Stimulated activated CD8-positive, alpha-beta memory T cell treated with anti-CD3 and anti-CD28 coated beads, Interleukin-2, amount 100 ng/mL, for 48 hours (primary cell): ENCODE measurements at places on chromosomes 3 and 15.

DNA sequence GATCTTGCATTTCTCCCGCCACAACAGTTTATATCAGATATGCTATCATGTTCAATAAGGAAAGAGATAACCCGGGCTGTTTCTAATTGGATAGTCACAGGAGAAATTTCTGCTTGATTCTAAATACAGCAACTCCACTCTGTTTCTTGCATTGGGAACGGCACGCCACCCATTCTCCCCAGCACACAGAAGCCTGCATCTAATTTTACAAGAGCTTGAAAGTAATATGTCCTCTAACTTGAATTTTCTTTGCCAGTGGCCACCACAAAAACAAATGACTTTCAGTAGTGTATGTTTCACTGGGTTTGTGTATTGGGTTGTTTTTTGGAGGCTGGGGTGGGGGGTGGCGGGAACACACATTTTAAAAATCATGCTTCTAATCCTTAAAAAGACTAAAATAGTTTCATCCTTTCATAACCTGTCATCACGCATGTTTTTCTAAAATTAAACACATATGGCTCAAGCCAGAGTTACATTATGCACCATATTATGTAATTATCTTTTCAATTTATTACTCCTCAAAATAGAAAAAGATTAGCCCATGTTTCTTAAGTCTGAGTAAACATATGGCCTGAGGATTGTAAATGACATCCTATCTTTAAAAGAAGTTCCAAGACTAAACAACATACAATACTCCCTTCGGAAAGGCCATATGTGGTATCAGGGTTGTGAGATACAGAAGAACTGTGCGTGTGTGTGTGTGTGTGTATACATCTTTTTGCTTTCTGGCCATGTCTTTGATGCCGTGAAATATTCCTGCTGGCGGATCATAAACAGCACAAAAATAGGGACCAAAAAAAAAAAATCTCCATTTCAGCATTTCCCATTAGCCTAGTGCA lies 176.3 kb downstream of the FOXP1 start:
- no peak for DNase-seq

DNA sequence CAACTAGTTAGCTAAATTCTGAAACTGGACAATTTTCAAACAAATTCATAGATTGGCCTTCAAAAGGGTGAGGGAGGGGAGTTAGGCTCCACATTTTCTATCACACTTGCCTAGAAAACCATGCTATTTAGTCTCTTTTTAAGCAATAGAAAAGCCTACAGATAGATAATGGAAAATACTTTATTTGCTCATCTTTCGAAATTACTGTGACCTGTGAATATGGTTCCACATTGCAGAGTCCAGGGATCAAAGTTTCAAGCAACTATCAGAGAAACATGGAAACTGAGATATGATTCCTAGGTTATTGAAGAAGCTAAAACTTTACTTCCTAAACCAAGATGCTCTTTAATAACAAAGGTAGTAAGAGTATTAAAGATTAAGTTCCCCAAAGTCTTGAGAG lies 176.6 kb upstream of the NECTIN3 start:
- DNase-seq = no peak

- no peak for DNase-seq
These were observed 60.3 kb downstream of the SYNM start for GRCh38 chr15:99165020-99165790.

DNA sequence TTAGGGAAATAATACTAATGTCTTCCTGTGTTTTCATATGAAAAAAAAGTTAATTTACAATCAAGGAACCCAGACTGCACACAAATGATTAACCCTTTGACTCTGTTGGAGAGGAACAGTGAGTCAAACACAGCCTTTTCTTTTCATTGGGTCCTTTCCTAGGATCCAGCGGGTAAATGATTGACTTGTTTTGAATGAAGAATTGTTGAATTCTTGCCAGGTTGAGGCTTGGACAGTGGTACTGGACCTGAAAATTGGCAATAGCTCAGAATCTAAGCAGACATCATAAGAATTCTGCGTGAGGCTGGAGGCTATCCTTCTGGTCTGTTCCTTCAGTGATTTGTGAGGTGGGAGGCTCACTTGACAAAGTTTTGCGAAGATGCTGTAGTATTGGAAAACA lies 143.0 kb downstream of the RYR3 start:
- no peak for DNase-seq

DNA sequence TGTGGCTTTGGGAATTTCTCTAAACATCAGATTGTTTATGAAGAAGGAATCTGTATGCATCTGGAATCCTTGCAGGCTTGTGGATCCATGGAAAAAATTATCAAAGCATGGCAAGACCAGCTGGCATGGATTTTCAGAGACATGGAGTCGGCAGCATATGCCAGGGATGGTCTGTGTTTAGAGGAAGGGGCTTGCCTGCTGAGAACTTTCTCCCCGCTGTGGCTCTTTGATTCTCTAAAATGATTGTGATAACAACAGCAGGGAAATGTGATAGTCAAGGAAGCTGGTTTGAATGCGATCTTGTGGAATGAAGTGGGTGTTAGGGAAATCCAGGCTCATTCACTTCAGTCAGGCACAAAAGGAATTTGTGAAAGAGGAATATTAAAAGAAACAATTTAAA lies 245.7 kb upstream of the THRB start:
- DNase-seq = no peak
